Muscle of back (tissue), 13 donors: ENCODE measurements at places on chromosomes 4 and X. TPM values are rescaled to one million over a fixed set of nuclear protein-coding genes. Genes with fewer than 3 reads are reported as not detected.
A peak's percentile ranks its signal among the peaks of the same experiment; 100 is the strongest.

DNA sequence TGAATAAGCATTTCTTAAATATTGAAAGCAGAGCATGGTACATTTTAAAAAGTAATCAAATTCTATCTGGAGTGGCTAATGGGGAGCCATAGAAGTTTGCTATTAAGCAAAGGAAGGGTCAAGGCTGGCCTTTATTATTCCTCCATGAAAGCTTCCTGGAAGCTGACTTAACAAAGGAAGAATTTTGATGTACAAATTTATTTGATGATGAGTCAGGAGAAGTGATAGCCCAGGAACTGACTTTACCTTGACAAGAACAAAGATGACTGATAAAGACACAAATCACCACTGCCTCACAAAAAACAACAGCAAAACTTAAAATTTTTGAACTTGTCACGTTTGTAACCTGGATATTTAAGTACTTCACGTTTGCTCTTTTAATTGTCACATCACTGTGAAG is 872.1 kb downstream of the PCDH7 start:
- no peak for DNase-seq

- no peak for DNase-seq
Observed at GRCh38 chr4:178347111-178347510, 904.9 kb upstream of the AGA start.

GRCh38 chrX:118250445-118250844 is 95.5 kb upstream of the WDR44 start:
- no peak for DNase-seq

GRCh38 chr4:87975466-87975865 is at the start of gene SPP1:
Gene SPP1 (plus strand): TSS chr4:87975714. CDS start chr4:87976896, 1,182 bp downstream.
- DNase-seq = peak; percentile 31

The ARMCX6 gene
- polyA plus RNA-seq = 109 TPM

- DNase-seq = no peak
Observed at GRCh38 chr4:8144359-8144758, 14.3 kb downstream of the ABLIM2 start.

The CCNB3 gene
- polyA plus RNA-seq = 0.74 TPM

- DNase-seq = no peak
Observed at GRCh38 chr4:67896421-67897065, 12.7 kb upstream of the TMPRSS11D start.

DNA sequence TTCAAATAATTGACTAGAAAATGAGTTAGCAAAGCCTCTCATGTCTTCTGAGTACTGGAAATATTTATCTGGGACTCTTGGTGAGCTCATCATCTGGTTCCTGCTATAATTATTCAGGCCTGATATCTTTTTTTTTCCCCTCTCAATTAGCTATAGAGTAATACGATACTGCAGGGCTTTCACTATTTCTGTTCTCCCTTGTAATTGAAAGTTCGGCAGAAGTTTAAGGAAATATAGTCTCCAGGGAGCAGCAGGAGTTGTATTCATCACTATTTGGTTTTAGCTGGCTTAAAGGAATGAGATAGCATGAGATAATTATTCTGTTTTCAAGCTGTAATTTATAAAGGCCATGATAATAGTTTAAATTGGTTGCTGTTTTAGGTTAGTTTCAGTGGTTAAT is 378.6 kb upstream of the EPHA5 start:
- no peak for DNase-seq

- peak; percentile 43 for DNase-seq
Observed at GRCh38 chrX:153766098-153766817, 2.2 kb downstream of the PLXNB3 start.

DNA sequence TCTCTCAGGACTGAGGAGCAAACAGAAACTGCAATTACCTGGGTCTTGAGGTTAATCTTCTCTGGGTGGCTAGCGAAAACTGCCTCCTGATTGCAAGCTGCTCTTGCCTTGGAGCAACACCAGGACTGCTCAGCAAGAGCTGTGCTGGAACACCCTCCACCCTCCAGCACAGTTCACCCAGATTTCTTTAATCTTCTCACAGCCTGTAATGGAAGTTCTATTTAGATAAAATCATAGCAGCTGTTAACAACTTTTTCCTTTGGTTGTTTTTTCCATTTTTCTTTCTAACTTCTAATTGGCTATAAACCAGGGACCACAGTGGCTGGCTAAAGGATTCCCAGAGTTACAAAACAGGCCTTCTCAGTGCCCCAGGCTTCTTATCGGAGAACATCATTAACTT is 36.3 kb downstream of the OPHN1 start:
- DNase-seq = no peak

- DNase-seq = peak; percentile 87
Observed at GRCh38 chr4:24470666-24471485, 113.5 kb downstream of the DHX15 start.

GRCh38 chr4:118270492-118270891 is 82.3 kb downstream of the PRSS12 start:
- DNase-seq = no peak

DNA sequence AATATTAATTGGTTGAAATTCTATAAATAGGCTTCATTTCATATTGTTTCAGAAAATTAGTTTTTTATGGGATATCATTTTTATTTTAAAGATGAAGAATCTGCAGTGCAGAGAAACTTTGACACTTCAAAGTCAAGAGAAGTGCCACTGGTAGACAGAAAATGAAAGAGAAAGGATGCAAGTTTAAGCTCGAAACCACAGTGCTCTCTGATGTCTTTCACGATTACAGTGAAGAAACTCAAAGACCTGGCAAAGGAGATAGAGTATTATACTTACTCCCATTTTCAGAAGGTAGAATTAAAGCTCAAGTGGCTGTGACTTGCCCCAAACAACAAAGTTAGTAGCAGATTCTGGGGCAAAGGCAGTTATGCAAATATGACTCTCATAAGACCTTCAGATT is 745.4 kb downstream of the TECRL start:
- no peak for DNase-seq

DNA sequence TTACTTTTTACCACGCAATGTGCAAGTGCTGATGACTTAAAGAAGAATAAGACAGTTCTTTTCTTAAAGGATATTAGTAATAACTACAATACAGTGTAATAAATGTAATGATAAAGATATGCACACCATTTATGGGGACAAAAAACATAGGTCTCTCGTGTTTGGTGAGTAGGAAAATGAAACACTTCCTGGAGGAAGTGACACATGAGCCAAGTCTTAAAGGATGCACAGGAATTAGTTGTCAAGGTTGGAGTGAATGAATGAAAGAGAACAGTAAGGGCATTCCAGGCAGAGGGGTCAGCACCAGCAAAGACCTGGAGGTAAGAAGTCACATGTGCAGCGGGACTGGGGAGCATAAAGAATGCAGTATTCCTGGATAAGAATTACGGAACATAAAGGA is 112.7 kb downstream of the SH3RF1 start:
- no peak for DNase-seq

The SSX2B gene
- not detected for polyA plus RNA-seq

The ETDB gene
- polyA plus RNA-seq = not detected

- no peak for DNase-seq
Observed at GRCh38 chr4:43411226-43411625, 518.7 kb downstream of the GRXCR1 start.

DNA sequence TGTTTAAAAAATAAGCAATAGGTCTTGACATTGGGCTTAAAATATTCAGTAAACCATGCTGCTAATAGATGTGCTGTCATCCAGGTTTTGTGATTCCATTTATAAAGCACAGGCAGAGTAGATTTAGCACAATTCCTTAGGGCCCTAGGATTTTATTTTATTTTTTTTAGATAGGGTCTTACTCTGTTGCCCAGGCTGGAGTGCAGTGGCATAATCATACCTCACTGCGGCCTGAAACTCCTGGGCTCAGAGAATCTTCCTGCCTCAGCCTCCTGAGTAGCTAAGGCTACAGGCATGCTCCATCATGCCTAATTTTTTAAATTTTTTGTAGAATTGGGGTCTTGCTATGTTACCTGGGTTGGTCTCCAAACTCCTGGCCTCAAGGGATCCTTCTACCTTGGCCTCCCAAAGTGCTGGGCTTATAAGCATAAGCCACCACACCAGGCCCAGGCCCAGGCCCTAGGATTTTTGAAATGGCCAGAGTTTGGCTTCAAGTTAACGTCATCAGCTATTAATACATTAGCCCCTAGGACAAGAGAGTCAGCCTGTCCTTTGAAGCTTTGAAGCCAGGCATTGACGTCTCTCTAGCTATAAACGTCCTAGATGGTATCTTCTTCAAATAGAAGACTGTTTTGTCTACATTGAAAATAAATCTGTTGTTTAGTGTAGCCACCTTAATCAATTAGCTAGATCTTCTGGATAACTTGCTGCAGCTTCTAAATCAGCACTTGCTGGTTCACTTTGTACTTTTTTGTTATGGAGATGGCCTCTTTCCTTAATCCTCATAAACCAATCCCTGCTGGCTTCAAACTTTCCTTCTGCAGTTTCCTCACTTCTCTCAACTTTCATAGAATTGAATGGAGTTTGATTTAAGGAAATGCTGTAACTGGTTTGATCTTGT is 35.8 kb downstream of the EIF2S3 start:
- no peak for DNase-seq

- DNase-seq = no peak
Observed at GRCh38 chr4:36388710-36389109, 107.3 kb downstream of the DTHD1 start.

The CFAP99 gene
- not detected for polyA plus RNA-seq

DNA sequence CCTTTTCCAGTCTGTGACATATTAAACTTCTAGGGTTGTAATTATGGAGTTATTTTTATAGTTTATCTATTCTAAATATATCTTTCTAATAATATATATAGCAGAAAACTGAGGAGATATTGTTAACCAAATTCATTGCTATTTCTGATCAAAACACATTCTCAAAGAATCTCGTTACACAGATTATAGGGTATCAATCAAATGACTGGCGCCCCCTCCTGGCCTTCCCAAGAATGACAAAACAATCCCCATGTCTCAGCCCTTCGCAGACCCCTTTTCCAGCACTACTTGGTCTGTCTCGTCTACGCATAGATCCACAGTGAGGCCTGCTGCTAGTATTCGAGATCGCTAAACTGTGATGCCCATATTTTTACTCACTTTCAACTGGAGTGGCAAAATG is 209.3 kb downstream of the GPC3 start:
- DNase-seq = no peak

DNA sequence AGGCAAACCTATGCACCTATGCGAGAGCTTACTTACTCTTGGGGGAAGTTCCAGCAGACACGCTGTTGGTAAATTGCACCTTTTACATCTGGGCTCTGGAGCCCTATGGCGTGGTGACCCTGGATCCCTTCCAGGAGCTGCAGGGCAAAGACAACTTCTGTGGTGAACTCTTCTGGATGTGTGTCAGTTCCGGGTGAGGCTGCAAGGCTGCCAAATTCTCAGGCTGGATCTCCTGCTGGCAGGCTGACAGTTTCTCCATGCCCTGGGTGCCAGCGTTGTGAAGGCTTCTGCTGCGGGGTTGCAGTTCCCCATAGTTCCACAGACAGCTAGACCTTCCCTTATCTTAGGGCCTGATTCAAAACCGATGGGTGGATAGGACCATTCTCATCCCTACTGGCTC is 37.9 kb downstream of the RAP2C start:
- DNase-seq = no peak

The STS gene
- 12.7 TPM for polyA plus RNA-seq

DNA sequence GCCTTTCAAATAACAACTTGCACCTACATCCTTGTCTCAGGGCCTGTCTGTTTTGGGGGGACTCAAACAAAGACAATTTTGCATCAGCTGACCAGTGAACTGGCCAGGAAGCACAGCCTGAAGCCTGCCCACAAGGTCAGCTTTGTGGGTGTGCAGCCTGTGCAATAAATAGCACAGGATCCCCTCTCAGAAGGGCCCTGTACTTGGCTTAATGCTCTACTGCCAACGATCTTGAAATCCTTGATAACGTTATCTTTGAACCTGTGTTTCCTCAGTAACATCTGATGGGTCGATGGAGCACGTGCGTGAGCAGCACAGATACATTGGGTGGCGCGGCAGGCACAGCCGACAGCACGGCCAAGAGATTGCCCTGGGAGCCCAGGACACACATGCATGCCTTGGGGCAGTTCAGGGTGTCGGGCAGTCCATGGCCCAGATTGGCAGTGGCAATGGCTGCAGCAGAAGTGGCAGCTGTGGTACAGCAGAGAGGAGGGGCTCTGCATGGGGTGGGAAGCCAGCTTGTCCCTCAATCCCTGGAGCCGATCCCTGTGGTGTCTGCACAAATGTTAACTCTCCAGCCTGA is 58.8 kb upstream of the ATP6AP2 start:
- DNase-seq = no peak

GRCh38 chrX:136272325-136272724 is 21.1 kb upstream of the MAP7D3 start:
- DNase-seq = no peak

The GJB1 gene
- not detected for polyA plus RNA-seq

GRCh38 chr4:122946142-122946541 is 23.7 kb upstream of the NUDT6 start:
- DNase-seq = no peak

DNA sequence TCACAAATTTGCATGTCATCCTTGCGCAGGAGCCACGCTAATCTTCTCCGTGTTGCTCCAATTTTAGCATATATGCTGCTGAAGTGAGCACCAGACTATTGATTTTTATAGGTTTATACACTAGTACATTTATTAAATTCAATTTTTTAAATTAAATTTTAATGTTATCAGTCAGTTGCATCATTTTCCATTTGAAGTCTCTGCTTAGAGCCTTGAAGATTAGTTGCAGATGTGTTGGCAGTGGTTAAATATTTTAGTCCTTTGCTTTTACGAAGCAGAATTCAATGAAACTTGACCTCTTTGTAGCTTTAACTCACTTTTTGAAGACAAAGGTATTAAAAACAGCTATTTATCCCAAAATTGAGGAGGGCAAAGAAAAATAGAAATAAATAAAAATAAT is 16.5 kb downstream of the TRAPPC11 start:
- peak; percentile 33 for DNase-seq

The COL4A6 gene
- polyA plus RNA-seq = 1.5 TPM

DNA sequence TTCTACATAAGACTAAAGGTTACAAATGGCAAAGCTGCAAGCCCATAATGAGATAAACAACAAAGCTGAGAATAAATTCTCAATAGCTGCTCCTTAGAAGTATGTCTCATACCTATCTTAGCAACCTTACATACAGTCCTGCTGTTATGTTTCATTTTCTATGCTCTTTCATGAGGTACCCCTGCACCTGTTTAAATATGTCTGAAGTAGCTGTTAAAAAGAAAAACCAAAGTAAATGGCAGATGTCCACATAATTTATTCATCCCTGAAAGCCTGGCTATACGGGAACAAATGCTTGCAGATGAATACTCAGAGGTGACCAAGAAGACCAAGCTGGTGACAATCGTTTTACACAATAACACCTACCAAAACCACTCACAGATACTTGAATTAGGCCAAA is 22.5 kb downstream of the PPA2 start:
- no peak for DNase-seq

DNA sequence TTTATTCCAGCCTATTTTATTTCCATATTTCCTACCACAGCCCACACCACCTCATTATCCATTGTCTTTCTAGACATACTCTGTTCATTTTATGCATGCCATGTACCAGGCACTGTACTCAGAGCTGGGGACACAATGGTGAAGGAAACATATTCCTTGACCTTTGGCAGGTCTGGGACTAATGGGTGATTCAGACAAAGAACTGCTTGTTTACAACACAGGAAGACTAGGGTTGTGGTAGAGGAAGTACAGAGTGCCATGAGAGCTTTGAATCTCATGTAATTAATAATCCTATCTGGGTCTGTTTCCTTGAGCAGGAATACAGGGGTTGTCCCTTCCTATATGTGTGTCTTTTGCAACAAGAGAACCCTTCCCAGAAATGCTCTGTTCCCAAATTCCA is 75.1 kb upstream of the NUDT10 start:
- DNase-seq = no peak

The HAND2 gene
- not detected for polyA plus RNA-seq

The HERC3 gene
- 13.9 TPM for polyA plus RNA-seq

- no peak for DNase-seq
Observed at GRCh38 chr4:155908187-155909139, 5.0 kb downstream of the TDO2 start.

- no peak for DNase-seq
Observed at GRCh38 chr4:74632634-74633033, 161.7 kb downstream of the BTC start.
